ENCODE measurements at places on chromosomes 12 and 14.

GRCh38 chr12:70415987-70416386 is 49.9 kb downstream of the KCNMB4 start:
- DNase-seq = no peak

DNA sequence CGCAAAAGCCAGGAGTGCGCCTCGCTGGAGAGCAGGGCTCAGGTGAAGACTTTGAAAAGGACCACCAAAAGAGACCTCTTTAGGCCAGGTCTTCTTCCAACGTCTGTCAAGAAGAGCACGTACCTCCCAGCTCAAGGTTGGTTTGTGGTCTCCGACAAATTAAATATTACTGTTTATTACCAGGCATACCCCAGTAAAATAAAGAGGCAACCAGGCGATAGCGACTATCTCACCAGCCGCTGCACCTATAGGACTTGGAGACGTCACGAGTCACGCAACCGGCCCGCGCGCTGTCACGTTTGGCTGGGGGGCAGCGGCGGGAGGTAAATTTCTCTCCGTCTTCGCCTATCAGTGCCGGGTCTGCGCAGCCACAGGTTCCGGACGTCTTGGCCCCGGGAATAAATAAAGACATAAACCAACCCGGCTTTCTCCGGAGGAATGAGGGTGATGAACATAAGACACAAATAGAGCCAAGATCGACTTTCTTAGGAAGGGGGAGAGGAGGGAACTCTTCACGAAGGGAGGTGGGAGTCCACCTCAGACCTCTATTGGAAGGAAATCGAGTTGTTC is 2.0 kb upstream of the TBX5 start:
- no peak for DNase-seq

GRCh38 chr12:59036973-59037762 is 116.9 kb upstream of the LRIG3 start:
- no peak for DNase-seq

GRCh38 chr14:37328673-37329072 is 130.9 kb downstream of the MIPOL1 start:
- no peak for DNase-seq

DNA sequence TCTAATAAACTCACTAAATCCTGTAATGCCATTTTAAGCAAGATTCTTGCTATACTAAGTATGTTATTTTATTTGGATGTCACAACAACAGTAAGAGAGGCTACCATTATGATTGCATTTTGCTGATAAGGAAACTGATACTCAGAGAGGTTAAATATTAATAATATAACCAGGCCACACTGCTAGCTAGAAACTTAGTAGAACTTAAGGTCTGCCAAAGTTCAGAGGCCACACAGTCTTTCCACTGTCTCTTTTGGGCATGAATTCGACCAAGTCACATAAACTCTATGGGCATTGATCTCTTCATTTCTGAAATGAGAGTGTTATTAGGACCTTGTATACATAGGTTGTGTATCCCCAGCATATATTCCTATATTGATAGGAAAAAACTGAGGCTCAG is 147.9 kb downstream of the SYNE2 start:
- no peak for DNase-seq

GRCh38 chr12:8493084-8493483 is 20.2 kb upstream of the CLEC4D start:
- DNase-seq = peak; percentile 5

DNA sequence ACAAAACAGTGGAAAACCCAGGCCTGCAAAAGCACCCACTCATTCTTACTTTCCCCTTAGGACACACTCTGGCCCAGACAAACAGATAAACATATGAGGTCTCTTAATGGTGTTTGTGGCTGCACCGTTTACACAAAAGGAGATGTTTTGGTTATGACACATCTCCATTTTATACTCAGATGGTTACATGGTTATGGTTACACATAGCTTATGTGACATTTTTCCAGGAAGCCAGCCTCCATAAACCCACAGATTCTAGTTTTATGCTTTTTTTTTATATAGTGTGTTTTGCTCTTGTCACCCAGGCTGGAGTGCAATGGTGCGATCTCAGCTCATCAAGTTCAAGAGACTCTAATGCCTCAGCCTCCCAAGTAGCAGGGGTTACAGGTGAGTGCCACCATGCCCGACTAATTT is 3.5 kb upstream of the KLRD1 start:
- no peak for DNase-seq

- no peak for DNase-seq
Observed at GRCh38 chr14:47040550-47040949, 389.0 kb upstream of the RPL10L start.

DNA sequence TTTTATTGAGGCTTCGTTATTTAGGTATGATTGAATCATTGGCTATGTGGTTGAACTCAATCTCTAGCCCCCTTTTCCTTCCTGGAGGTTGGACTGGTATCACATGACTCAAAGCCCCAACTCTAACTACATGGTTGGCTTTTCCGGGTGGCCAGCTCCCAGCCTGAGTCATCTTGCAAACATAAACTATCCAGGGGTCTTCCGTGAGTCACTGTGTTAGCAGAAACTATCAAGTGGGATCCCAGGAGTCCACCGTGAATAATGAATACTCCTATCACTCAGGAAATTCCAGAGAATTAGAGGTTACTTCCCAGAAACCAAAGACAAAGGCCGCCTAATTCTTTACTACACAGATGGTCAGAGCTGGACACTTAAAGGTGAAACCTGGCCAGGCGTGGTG is 19.7 kb upstream of the PLEKHD1 start:
- DNase-seq = no peak

GRCh38 chr14:81193924-81194633 is 26.7 kb downstream of the GTF2A1 start:
- DNase-seq = no peak

DNA sequence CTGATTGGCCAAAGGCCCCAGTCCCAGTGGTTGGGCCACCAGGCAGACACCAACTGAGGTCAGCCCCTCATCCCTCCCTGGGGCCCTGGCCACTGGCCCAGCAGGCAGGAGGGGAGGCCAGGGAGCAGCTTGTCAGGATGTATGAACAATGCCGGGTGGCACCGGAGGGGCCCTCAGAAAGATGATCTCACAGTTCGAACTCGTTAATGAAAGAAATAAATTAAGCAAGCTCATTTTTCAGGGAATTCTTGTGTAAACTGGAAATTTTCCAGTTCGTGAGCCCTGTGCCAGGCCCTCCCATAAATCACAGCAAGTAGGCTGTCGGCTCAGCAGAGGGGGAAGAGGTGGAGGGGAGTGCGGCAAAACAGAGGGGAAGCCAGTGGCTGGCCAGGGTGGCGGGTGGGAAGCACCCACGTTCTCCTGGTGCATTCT is 177.0 kb upstream of the VASH1 start:
- DNase-seq = no peak

DNA sequence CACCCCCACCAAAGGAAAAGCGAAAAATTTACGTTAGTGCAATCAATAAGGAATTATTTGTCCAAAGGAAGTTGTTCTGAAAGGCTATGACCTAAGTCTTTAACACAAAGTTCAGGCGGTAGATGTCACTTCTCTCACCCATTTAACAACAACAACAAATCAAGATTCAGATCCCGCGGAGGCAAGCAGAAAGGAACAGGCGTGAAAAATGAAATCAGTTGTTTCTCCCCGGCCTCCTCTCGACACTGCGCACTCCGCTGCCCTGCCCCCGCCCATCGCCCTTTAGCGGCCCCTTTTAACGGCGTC is 1.4 kb downstream of the DENND5B start:
- no peak for DNase-seq

GRCh38 chr12:110966081-110966760 is 45.8 kb upstream of the MYL2 start:
- DNase-seq = no peak

DNA sequence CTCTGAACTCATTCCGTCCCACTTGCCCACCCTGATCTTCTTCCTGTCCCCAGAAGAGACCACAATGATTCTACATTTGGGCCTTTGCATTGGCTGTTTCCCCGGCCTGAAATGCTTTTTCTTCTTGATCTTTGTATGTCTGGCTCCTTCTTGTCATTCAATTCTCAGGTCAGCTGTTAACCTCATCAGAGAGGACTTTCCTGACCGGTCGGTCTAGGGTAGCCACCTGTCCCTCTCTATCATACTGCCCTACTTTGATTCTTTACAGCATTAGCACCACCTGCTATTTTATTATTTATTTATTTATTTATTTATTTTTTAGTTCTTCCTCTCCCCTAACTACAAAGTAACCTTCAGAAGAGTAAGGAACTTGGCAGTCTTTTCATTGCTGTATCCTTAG is 84.3 kb downstream of the DYRK2 start:
- DNase-seq = no peak

- no peak for DNase-seq
Observed at GRCh38 chr12:95551913-95552516, 739 bp upstream of the USP44 start.

GRCh38 chr14:90194706-90195105 is 61.6 kb upstream of the PSMC1 start:
- DNase-seq = no peak

GRCh38 chr14:104099096-104100041 is 13.9 kb downstream of the ASPG start:
- DNase-seq = no peak

DNA sequence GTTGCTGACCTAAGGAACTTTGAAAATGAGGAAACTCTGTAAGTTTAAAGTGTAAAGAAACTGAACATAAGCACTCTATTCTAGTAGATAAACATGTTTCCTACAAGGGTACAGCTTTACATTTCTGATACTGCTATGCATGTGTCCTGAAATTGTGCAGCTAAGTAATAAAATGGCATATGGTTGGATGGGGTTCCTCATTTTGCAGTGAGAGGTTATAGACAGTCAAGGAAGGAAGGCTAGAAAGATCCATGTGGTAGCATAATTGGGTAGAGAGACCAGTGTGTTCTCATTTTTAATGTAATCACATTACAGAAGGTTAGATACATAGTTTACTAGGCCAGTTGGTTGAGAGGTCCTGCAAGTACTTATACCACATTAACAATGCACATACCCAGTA is 477.0 kb downstream of the TMEM121 start:
- DNase-seq = no peak

DNA sequence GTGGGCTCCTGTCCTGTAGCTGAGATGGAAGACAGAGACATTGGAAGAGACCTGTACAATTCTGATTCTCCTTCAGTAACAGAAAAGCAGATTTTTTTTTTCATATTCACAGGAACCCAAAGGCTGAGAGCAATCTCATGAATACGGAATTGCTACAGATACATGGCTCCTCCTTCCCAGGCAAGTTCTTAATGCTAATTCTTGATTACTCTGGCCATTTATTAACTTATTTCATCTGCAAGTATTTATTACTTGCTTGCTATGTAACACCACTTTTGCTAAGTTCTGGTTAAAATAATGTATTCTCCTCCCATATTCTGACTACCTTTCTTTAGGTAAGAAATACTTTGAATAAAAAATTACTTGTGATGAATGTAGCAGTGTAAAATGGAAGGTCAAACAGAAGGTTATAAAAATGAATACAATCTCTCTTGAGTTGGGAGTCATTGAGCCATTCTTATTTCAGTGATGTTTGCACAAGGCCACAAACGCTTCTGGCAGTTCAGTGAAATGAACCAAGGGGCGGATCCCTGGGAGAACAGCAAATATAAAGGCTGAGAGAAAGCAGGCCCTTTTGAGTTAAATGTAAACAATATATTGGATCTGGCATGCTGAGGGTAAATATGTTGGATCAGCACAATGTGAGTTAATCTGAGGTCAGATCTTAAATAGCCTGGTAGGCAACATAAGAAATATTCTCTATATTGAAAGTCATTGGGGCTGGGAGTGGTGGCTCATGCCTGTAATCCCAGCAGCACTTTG is 37.6 kb downstream of the MUCL1 start:
- no peak for DNase-seq

DNA sequence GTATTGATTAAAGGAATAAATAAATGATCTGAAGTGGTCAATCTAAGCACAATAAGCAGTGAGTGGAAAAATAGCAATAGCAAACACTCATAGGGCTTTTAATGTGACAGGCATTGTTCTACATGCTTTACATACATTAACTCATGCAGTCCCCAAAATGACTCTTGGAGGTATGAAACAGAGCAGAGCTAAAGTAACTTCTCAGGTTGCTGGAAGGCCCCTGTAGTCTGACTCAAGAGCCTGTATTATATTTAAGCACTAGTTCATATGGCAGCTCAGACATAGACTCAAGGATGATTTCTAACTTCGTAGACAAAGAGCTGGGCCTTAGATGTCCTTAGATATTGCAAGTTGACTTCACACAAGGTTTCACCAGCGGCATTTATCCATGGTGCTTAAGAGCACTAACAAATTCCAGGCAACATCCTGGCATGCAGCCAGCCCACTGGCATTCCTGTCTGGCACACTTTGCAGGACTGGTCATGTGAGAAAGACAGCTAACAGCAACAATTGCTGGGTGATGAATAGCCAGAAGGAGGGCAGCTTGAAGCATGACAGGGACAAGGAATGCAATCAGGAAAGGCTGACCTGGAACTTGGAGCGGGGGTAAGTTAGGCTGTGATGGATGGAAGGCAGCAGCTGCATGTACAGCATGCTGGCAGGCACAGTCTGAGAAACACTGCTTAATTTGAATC is 22.9 kb upstream of the KTN1 start:
- peak; percentile 13 for DNase-seq

- DNase-seq = no peak
Observed at GRCh38 chr12:6548966-6549683, 6.7 kb downstream of the IFFO1 start.

Measured in C1 segment of cervical spinal cord (tissue), 14 donors.